M059J (cell line): ENCODE measurements at places on chromosomes 6 and 20. TPM values are rescaled to one million over a fixed set of nuclear protein-coding genes. Genes with fewer than 3 reads are reported as not detected.

DNA sequence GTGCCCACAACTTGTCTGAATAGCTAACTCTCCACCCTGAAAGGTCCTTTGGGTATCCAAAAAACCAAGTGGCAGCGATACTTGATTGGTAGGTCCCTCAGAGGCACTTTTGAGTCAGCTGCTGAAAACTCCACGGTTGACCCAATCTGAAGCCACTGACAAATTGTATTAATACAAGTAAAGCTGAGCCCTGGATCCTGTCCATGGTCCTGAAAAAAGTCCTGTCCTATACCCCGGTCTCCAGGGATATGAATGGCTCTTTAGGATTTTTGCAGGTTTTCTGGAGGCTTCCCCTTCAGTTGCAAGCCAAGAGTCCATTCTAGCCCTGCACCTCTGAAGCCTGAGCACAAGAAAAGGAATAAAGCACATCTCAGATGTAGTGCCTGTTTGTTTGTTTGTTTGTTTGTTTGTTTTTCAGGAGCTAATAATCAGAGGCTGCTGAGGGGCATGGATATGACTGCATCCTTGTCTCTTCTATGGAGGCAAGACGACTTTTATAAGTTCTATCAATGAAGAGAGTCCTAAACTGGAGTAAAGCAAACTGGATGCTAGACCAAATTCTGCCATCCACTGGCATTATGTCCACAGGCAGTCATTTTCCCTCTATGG lies 1.7 kb upstream of the SLC12A5 start:
- DNase-seq, result peak; percentile 76

DNA sequence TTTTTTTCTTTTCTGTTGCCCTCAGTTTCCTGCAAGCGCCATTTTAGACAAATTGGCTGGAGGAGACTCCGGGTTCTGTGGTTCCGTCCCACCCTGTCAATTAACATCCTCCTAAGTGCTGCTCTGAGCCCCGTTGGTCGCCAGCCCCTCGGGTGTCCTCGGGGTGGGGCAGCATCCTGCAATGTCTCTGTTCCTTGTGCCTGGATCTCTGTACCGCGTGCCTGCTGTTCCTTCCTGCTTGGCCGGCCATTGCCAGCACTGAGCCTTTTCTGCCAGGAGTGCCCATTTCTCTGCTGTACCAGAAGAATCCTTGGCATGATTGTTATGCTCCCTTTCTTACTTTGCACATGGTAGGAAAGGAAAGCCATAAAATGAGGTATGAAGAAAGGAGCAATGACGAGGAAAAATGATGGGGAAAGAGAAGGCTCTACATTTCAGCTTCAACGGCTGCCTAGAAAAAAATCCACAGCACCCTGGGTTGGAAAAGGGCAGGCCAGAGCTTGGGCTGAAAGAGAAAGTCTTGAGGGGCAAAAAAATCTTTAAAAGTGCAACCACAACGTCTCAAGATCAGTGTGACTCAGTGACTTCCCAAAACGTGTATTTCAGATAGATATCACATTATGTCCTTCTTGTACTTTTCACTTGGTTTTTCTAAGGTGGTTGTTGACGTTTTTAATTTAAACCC lies 256.7 kb downstream of the CLIC5 start:
- DNase-seq, result no peak

Gene LAMP5
- total RNA-seq, result 0.12 and 0.54 TPM in 2 replicates

Gene CFAP206
- total RNA-seq, result 2.4 and 2.7 TPM in 2 replicates

Gene CAGE1
- total RNA-seq, result 0.02 TPM in 1 of 2 replicates, not detected in the other

Gene SLA2
- 0.02 TPM in 1 of 2 replicates, not detected in the other for total RNA-seq
